ENCODE measurements at places on chromosomes 7 and 10.

GRCh38 chr10:75187961-75188426, 22.6 kb upstream of the VDAC2 start:
- H3K4me3 ChIP-seq, result no peak overlapping the region
- peaks cover 3% of the 10 kb centered on the region for H3K4me1 ChIP-seq
- H3K27me3 ChIP-seq, result no peaks in the 10 kb centered on the region

- peaks cover 20% of the 10 kb centered on the region for H3K4me1 ChIP-seq
- peaks cover 23% of the 10 kb centered on the region for H3K36me3 ChIP-seq
- H3K4me3 ChIP-seq, result no peak overlapping the region
Observed at GRCh38 chr7:99096124-99096887, 47.6 kb downstream of the SMURF1 start.

DNA sequence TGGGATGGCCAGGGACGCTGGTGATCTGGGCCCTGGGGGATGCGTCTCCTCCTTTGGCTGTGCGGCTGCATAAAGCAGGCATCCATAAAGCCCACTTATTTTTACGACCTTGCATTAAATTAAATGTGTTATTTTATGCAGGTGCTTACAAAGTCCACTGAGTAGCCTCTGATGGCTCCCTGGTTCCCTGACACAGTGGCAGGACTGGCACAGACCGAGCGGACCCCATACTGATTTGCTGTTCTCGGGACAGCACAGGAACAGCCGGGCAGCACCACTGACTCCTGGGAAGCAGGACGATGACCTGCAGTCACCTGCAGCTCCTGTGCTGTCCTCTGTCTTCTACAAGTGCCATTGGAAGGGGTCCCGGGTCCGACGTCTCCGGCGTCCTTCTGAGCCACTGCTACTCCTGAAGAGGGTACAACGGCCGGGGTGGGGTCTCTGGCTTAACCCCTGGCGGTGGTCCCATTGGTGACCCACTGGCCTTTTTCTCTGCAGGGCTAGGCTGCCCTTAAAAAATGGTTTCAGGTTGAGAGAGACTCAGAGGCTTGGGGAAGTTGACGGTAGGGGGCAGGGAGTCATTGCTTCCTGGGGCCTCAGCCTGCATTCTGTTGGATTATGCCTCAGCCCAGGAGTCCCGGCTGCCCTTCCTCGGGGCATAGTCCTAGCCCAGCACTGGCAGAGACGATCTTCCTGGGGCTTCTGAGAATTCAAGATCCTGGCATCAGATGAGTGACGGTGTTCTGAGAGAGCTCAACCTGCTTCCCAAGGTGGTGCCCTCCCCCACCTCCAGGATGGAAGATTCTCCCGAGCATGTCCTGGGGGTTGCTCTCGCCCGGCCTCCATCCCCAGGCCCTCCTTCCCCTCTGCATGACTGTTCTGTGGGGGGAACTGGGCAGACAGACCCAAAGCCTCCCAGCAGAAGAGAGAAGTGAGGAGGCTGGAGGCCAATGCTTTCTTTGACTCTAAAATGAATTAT, 330.1 kb downstream of the ADARB2 start:
- H3K36me3 ChIP-seq, result no peaks in the 10 kb centered on the region
- no peak overlapping the region for H3K27ac ChIP-seq
- H3K27me3 ChIP-seq, result peaks cover 12% of the 10 kb centered on the region
- H3K4me1 ChIP-seq, result no peaks in the 10 kb centered on the region
- H3K4me3 ChIP-seq, result no peak overlapping the region
- DNase-seq, result no peak

- peaks cover 18% of the 10 kb centered on the region for H3K36me3 ChIP-seq
- no peak overlapping the region for H3K4me3 ChIP-seq
- no peak overlapping the region for H3K27ac ChIP-seq
- DNase-seq, result no peak
Observed at GRCh38 chr7:628402-628763, 98.1 kb upstream of the DNAAF5 start.

- no peak overlapping the region for H3K27ac ChIP-seq
- H3K4me1 ChIP-seq, result peaks cover 3% of the 10 kb centered on the region
- H3K27me3 ChIP-seq, result peaks cover 98% of the 10 kb centered on the region
- no peaks in the 10 kb centered on the region for H3K36me3 ChIP-seq
- H3K4me3 ChIP-seq, result no peak overlapping the region
Observed at GRCh38 chr10:118592675-118593330, 2.6 kb downstream of the PRLHR start.
